ENCODE measurements at places on chromosomes 5 and 9.

DNA sequence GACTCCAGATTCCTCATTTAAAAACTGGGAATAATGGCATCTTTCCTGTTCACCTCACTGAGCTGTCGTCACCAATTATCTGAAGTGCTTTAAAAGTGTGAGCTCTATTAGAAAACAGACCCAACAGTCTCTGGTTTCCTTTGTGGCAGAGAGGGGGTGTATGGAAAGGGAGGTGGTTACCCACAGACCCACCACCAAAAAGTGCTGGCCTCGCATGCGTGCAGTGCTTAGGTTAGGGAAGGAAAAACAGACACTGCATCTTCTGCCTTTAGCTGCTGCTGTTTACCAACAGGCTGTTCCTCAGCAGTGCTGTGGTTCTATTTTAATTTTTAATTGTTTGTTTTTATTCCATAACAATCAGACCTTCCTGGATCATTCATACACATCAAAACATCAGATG lies 249.6 kb downstream of the PIK3R1 start:
- DNase-seq = peak; percentile 9

GRCh38 chr9:4875559-4875958 lies 82.8 kb downstream of the RCL1 start:
- no peak for DNase-seq

GRCh38 chr9:13529321-13530104 lies 250.0 kb upstream of the MPDZ start:
- no peak for DNase-seq

- DNase-seq = no peak
Measured at GRCh38 chr5:10479154-10479721, 37.6 kb downstream of the ROPN1L start.

DNA sequence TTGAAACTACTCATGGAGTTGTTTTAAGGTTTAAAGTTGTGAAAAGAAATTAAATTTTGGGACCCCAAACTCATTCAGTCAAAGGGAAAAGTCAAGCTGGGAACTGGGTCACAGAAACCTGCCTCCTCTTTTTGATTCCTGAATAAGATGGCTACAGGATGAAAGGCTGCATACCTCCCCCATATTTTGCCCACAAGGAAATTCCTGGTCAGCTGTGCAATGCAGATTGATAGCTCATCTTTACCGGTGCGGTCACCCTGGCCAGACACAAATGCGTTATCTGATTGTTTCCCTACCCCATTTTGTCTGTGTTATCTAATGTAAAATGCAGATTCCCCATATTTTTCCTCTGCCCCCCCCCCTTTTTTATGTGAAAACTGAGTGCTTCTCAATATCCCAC lies 1.3 kb downstream of the HAVCR2 start:
- no peak for DNase-seq

DNA sequence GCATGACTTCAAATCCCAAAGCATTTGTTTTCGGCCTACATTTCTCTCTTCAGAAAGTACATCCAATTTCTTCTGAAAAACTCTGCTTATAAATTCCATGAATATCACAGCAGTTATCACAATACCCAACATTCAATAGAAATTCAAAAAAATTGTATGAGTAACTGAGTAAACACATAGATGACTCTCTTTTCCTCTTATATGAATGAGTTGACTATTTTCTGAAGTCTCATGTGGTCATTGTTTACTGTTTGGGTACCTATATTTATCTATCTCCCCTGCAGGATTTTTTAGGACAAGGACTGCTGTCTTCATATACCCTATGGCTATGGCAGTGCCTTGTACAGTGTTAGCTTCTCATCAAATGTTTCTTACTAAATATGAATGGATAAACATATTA lies 157.1 kb downstream of the HTR1A start:
- DNase-seq = no peak

DNA sequence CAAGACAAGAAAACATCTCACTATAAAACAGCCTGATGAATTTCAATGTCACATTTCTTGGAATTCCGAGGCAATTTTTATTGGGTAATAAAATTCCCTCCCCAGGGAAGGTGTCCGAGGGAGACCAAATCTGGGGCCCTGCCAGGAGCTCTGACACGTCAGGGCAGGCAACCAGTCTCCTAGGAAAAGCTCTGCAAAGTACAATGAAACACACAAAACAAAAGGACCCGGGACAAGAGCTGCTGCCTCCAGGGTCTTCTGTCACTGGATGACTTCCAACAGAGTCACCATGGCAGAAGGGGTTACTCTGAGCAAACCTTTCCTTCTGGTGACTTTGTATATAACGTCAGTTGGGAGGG lies 50.8 kb downstream of the SAXO1 start:
- no peak for DNase-seq

DNA sequence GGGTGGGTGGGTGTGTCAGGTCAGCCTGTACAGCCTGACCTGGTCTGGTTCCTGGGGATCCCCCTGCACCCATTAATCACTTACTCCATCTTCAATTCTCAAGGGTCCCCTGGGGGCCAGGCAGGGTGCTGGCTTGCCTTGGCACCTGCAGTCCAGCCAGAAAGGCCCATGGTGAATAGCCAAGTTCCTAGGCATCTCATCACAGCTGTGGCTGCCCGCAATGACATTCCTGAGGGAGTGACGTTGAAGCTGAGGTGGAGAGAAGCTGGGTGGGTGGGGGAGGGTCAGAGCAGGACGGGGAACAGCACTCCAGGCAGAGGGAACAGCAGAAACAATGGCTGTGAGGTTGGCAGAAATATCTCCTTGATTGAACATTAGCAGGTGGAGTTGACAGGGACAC lies 10.6 kb downstream of the HMCN2 start:
- DNase-seq = no peak

GRCh38 chr9:86413971-86414880 lies 60.0 kb upstream of the TUT7 start:
- DNase-seq = no peak

DNA sequence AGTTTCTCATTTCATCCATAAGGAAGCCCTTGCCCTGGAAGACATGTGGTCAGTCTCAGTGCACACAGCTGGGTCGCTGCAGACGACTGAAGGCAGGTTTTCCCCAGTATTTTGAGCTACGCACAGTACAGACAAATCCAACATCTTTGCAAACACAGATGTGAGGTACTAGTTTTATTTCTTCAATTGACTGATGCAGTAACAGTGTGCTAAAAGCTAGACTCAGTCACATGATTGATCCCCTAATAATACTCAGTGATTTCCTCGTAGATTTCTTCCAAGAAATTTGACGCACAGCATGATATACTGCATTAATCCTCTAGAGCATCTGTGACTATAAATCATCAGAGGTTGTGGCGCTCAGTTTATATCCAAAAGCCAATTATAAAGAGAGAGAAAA lies 346.1 kb downstream of the DIRAS2 start:
- no peak for DNase-seq

DNA sequence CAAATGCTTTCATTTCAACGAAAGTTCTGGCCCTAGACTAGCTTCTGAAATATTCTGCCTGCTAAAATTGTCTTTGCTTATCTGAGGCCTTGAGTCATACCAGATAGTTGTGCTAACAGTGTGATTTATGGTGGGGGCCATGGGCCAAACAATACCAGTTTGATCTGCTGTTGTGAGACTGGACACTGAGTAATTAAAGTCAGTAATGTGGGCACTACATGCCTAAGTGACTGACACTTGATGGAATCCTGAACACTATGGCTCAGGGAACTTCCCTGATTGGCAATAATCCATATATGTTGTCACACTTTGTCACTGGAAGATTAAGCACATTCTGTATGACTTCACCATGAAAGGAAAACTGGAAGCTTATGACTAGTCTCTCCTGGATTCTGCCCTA lies 127.6 kb upstream of the CYLC2 start:
- no peak for DNase-seq
